Stimulated activated CD4-positive, alpha-beta T cell treated with anti-CD3 and anti-CD28 coated beads, Interleukin-15, amount 100 ng/mL, for 1 hour (primary cell): ENCODE measurements at places on chromosomes 12 and 14.

DNA sequence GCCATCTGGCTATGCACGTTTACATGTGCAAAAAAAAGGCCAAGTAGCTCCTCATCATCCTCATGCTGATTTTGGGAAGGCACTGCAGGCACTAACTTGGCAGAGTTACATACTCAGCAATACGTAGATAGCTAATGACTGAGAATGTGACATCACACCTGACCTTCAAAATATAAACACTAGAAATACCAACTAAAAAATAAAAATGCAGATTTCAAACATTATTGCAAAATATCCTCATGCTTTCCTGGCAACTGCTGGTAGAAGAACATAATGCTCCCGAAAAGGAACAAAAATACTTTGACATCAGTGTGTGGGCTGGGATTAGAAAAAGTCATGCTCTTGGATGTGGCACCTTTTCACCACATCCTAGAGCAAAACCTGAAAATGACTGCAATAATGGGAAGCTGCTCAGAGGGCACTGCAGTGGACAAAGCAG is 153.2 kb upstream of the ABCD2 start:
- DNase-seq, result no peak

- DNase-seq, result no peak
Measured at GRCh38 chr12:82873951-82874350, 187.2 kb downstream of the TMTC2 start.

GRCh38 chr12:127760996-127761395 is 506.0 kb upstream of the TMEM132C start:
- DNase-seq, result no peak

GRCh38 chr14:94685166-94685581 is 73.0 kb downstream of the SERPINA3 start:
- no peak for DNase-seq

DNA sequence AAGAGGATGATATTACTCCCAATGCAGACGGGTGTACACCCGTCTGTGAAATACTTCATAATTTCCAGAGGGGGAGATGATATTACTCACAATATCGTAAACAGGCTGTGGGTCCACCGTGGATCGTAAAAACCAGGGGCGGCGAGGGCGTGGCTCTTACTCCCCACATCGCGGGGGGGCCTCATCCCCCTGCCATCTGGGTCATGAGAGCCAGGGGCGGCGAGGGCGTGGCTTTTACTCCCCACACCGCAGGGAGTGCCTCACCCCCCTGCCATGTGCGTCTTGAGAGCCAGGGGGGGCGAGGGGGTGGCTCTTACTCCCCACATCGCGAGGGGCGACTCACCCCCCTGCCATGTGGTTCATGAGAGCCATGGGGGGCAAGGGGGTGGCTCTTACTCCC is 86.2 kb upstream of the GNG2 start:
- DNase-seq, result no peak

DNA sequence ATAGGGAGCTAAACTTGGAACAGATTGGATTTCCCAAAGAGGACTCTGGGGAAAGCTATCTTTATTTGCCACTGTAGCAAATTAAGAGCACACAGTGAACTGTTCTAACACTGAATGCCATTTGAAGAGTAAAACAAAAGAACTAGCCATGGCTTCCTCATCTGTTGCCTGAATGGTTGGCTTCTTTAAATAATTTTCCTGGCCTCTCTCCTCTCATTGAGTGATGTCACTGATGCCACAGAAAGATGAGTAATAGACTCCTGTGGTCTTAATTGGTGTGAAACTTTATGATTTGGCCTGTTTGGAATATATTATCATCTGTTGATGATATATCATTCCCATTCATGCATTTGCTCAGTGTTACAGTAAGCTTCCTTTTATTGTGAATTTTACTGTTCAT is 42.5 kb downstream of the WDR20 start:
- no peak for DNase-seq

- DNase-seq, result no peak
Measured at GRCh38 chr12:92278378-92278828, 132.8 kb upstream of the BTG1 start.

- no peak for DNase-seq
Measured at GRCh38 chr12:12684375-12685106, 11.4 kb downstream of the GPR19 start.

DNA sequence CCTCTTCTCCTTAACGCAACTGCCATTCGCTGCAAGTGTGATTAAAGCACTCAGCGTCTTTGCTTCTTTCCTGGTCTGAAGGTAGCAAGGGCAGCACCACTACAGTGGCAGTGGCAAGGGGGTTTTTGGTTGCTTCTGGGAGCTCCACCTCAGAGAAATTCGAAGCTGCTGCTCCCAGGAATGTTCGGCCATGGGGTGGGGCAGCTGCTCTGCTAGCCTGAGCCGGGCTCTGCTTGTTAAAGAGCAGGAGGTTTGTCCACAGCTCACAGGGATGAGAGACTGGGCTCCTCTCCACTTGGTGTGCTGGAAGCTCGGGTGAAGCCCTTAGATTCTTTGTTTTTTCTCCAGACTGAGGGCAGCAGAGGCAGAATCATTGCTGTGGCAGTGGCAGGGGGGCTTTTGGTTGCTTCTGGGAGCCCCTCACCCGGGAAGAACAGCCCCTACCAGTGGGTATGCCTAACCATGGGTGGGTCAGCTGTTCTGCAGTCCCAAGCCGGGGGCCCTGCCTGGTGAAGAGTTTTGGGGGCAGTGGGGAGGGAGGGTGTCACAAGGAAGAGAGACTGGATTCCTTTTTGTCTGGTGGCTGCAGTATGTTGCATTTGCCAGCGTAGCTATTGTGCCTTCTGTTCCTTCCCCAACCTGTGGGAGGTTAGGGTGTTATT is 340.2 kb downstream of the AEBP2 start:
- no peak for DNase-seq
